Astrocyte of the spinal cord (primary cell): ENCODE measurements at places on chromosomes 6 and 20.

DNA sequence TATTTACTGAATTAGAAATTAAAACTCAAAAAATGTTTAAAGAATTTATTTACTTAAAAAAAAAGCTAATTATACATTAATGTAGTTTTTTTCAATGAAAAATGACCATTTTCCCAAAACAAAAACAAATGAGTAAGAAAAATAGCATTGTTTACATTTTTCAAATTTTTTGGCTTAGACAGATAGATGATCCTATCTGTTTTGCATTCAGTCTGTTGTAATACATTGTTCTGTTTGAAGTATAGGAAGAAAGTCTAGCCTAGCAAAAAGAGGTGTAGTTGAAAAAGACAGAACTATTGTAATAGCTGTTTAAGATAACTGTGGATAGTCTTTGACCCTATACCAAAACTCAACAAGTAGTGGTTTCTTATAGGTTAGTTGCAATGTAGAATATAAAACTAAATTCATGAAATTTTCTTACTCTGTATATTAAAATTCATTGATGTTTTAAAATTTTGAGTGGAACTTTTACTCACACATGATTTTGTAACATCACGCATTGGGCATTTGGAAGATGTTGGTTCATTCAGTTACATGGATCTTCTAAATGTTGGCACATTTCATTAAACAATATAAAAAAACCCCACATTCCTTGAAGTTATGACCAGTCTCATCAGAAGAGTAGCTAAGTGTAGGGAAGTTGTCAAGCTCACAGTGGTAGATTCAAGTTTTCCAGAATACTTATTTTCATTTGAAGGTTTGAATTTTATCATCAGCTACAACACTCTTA is 62.0 kb downstream of the KCNS1 start:
- no peak for DNase-seq

GRCh38 chr6:53290537-53291510 is 57.9 kb downstream of the ELOVL5 start:
- DNase-seq: no peak

DNA sequence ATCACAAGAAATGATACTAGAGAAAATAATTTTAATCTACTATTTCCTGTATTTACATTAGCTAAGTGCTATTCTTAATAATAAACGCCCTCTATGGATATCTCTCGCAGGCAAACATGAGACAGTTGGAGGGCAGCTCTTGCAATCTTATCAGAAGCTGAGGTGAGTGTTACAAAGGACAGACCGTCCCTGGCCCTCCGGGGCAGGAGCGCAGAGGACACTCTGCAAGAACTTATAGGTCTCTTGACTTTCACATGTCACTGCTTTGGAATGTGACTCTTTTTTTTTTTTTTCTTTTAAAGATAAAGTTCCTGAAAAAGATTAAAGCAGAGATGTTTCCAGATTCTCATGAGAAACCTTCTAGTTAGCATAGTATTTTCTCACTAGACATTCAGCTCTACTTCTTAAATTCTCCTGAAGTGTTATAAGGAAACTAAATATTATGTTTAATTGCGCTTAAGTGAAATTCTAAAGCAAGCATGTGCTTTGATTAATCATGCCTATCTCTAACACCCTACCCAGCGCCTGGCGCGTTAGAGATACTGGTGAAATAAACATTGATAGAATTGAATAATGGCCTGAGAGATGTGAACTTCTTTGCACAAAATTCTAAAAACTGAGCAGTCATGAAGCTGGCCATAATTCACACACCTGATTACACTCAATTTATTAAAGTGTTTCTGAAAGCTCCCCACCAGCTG is 57.4 kb downstream of the SYTL3 start:
- DNase-seq: peak; percentile 49

- peak; percentile 77 for DNase-seq
Observed at GRCh38 chr6:137309078-137309762, 90.0 kb upstream of the IFNGR1 start.

DNA sequence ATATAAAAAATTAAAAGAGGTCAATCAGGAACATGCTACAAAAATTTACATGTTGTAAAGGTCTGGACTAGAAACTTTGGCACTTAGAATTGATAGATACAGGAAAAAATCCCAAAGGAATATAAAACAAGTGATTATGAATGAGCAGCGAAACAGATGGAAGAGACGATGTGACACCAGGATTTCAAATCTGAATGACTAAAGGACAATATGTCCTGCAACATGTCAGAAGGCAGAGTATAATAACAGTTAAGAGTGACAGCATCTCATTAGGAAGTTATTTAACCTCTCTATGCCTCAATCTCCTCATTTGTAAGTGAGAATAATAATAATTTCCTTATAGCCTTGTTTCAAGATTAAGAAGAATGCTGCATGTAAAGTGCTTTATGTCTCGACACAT is 50.3 kb downstream of the FRK start:
- DNase-seq: no peak

DNA sequence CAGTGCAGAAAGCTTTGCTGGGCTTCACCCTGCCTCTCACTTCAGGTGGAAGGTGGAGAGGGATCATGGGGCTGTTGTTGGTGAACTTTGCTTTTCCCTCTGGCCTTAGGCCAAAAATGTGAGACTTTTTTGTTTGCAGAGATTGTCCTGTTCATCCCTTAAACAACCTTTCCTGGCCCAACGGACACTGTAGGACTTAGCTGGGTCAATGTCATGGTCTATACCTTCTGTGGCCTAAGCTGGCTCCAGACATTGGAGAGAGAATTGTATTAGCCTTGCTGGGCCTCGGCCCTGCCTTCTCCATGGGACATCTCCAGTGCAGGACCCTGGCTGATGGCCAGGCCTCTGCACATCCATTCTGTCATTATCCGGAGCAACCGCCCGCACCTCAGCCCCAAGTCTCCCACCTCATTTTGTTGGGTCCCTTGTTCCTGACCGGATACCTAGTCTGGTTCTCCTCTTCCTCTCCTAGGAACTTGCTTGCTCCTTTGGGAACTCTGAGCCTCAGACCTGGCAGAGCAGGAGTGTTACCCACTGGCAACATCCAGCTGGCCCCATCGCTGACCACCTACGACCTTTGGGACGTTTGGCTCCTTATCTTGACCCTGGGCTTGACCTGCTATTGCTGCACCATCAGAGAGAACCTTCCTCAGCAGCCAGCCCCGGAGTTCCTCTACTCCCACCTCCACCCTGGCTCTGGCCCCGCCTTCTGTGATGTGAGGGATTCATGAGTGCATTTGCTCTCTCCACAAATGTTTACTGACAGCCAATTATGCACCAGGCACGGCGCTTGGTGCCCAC is 128.2 kb downstream of the BANF2 start:
- no peak for DNase-seq

GRCh38 chr6:4743926-4744325 is 32.3 kb upstream of the CDYL start:
- DNase-seq: no peak

- DNase-seq: no peak
Observed at GRCh38 chr6:113876695-113877094, 19.6 kb downstream of the MARCKS start.

- DNase-seq: no peak
Observed at GRCh38 chr20:14312001-14312400, 25.4 kb downstream of the FLRT3 start.

DNA sequence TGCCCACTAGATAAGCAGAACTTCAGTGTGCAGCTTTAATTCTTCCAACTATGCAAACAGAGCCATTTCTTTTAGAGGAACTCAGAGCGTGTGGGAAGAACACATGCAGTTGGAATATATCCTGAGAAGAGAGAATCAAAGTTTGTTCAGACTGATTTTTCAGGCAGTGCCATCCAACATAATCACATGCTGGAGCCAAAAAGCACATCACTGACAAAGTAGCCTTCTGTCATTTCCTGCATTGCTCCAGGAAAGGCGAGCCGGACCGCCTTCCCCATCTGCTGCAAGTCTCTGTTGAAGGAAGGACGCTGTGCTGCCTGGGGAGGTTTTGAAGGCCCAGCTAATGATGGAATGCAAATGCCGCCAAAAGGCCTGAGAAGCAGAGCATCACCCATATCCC is 98.4 kb downstream of the DOK5 start:
- DNase-seq: no peak

DNA sequence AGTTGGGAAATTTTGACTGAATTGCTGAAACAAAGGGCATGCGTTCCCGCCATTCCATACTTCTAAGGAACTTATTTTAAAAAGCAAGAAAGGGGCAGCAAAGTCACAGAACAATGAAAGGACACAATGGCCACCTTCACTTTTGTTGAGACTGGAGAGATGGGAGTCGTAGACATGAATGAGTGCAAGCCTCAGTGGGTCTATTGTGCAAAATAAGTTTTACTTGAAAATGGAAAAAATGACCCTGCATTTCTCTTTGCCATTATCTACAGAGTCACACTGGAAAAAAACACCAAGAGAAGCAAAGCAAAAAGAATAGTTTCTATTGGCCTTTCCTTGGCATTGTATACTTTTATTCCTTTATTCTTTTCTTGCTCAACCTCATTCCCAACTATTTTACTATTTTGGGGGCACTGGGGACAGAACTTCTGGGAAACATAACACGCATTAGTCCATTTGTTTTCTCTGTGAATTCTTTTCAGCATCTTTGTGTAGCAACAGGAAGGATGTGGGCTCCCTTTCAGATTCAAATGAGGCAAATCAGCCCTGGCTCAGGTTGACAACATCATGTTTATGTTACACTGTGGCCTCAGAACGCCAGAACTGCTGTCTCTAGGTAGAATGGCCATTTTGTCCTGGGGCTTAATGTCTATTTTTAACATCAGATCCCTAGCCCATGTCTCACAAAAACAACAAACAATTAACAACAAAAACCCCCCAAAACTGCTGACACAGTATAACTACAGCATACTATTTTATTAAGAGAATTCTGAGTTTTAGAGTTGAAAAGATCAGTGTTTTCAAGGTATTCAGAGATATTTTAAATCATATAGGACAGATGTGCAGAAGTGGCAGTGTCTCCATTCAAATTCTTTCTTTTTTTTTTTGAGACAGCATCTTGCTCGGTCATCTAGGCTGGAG is 122.2 kb downstream of the FYN start:
- peak; percentile 82 for DNase-seq

- DNase-seq: no peak
Observed at GRCh38 chr6:65126667-65127066, 580.4 kb downstream of the EYS start.

GRCh38 chr20:24777746-24778145 is 171.3 kb upstream of the CST7 start:
- DNase-seq: no peak

GRCh38 chr6:106546691-106547414 is 82.4 kb downstream of the RTN4IP1 start:
- DNase-seq: peak; percentile 87

DNA sequence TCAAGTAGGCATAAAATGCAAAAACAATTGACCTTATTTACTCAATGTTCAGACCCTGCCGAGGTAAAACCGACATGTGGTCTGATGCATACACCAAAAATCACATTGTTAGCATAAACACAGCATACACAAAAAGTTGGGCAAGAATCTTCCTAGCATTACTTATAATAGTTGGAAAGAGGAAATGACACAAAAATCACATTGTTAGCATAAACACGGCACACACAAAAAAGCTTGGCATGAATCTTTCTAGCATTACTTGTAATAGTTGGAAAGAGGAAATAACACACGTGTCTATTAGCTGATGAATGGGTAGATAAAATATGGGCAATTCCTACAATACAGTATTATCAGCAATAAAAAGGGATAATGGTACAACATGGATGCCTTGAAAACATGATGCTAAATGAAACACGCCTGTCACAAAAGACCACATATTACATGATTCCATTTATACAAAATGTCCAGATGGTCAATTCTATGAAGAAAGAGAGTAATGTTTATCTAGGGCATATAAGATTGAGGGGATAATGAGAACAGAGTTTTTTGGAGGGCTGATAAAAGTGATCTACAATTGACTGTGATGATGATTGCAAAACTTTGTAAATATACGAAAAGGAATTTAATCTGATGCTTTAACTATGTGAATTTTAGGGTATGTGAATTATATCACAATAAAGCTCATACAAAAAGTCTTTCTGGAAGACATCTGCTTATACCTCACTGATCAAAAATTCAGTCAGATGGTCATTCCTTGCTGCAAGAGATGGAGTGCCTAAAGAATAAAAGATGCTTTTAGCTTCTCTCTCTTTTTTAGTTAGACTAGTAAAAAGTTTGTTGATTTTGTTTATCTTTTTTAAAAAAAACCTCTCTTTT is 1019.5 kb upstream of the CITED2 start:
- DNase-seq: no peak

DNA sequence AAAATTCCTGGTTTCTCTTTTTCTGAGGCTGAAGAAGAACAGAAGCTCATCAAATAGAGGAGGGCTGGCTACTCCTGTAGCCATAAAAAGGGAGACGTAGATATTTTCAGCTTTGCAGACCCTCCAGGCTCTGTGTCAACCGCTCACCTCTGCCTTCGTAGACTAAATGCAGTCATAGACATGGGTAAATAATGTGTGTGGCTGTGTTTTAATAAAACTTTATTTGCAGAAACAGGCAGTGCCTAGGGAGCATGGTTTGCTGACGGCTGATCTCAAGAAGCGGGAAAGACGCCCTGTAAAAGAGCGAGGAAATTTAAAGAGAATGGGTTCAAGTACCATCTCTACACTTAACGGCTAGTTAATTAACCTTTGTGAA is 171.8 kb downstream of the BCAS1 start:
- DNase-seq: no peak

DNA sequence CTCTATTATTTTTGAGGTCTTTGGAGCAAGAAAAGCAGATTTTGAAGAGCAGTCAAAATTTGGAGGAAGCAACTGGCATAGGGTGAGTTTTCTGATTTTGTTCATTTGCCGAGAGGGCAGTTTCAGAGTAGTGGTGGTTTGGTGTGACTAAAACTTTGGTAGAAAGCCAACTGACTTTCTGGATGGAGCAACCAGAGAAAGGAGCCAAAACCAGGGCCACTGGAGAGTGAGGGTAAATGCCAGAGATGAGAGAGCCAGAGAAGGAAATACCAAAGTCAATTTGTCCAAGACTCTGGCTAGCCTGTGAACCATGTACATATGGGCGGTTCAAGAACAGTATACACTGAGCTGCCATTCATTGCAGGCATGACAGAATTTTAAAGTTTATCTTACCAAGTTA is 40.5 kb upstream of the ZBTB24 start:
- DNase-seq: peak; percentile 68

GRCh38 chr20:46872328-46873211 is 22.1 kb upstream of the EYA2 start:
- no peak for DNase-seq

GRCh38 chr6:162576016-162576415 is 151.6 kb downstream of the PRKN start:
- no peak for DNase-seq

- no peak for DNase-seq
Observed at GRCh38 chr6:154359161-154359574, 2.6 kb upstream of the IPCEF1 start.

DNA sequence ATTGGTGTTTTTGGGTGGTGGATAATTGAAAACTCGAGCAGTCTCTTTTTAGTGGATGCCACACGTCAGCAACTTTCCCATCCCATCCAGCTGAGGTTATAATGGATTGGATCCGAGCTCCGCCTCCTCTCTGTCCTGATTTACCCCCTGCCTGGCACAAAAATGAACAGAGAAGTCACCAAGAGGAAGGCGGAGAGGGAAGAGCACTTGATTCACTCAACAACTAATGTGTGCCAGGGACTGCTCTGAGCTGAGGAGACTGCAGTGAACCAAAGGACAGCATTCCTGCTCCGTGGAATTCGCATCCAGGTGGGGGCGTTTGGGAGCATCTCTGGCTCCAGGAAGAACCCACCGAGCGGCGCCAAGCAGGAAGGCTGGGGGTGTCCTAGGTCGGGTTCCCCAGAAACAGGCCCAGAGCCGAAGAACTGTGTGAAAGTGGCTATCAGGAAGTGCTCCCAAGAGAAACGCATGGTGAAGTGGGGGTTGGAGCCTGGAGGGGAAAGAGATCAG is 95.8 kb upstream of the NAA20 start:
- no peak for DNase-seq

- DNase-seq: no peak
Observed at GRCh38 chr20:22951966-22952365, 83.1 kb upstream of the SSTR4 start.
